Amygdala (tissue), 56 donors: ENCODE measurements at places on chromosomes 12 and 14.

DNA sequence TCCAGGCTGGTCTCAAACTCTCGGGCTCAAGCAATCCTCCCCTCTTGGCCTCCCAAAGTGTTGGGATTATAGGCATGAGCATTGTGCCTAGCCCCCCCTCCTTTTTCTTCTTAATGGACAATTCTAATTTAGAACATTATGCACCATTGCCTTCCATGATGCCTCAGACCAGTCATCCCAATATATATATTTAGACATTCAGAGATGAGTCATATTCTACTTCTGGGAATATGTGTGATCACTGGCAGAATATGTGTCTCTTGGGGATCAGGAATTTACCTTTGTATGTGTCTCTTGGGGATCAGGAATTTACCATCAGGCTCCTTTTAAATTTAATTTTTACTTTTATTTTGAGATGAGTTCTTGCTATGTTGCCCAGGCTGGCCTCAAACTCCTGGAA, 7.5 kb upstream of the CCDC177 start:
- DNase-seq: no peak

- DNase-seq: no peak
Measured at GRCh38 chr14:71472356-71473340, 459.6 kb upstream of the RGS6 start.

- DNase-seq: no peak
Measured at GRCh38 chr12:92359581-92360209, 214.0 kb upstream of the BTG1 start.

GRCh38 chr12:89135976-89136634, 216.2 kb downstream of the DUSP6 start:
- DNase-seq: no peak

- DNase-seq: no peak
Measured at GRCh38 chr12:116385486-116386217, 108.2 kb upstream of the MED13L start.

- DNase-seq: no peak
Measured at GRCh38 chr12:15939111-15939510, 28.0 kb downstream of the DERA start.

DNA sequence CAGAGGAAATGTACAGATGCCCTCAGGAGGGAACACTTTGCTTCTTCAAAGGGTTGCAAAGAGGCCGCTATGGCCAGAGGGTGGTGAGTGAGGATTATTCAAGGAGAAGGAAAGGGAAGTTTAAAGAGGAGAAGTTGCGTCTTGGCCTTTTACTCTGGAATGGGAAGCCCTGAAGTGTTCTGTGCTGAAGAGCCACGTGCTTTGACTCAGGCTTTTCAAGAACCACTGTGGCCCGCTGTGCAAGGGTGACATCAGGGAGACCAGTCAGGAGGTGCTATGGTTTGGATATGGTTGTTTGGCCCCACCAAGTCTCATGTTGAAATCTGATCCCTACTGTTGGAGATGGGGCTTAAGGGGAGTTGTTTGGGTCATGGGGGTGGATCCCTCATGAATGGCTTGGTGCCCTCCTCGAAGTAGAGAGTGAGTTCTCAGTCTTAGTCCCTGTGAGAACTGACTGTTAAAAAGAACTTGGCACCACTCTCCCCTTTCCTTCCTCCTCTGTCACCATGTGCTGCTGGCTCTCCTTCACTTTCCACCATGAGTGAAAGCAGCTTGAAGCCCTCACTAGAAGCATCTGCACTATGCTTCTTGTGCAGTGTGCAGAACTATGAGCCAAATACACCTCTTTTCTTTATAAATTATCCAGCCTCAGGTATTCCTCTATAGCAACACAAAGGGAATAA, 66.1 kb upstream of the DUSP6 start:
- no peak for DNase-seq

GRCh38 chr12:80316222-80316621, 127.8 kb upstream of the PTPRQ start:
- no peak for DNase-seq

- no peak for DNase-seq
Measured at GRCh38 chr14:58077621-58078020, 74.4 kb downstream of the ARMH4 start.

GRCh38 chr12:1922985-1923384, 4.5 kb upstream of the CACNA2D4 start:
- DNase-seq: no peak

DNA sequence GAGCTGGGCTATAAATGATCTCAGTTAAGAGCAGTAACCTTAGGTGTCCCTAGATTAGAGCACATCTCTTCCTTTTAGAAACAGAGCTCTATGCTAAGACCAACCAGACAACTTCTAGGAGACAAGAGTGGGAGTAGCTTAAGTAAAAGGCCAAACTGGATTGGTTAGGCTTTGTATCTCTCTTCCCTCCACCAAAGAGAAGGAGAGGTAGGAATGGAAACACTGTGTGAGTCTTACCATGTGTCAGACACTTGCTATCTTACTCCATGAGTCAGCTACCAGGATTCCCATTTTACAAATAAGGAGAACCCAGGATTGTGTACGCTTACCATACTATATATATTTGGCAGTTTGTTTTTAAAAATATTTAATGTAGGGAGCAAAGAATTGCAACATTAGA, 122.9 kb downstream of the PAX9 start:
- DNase-seq: no peak

- DNase-seq: no peak
Measured at GRCh38 chr14:41295734-41296133, 310.9 kb upstream of the LRFN5 start.

DNA sequence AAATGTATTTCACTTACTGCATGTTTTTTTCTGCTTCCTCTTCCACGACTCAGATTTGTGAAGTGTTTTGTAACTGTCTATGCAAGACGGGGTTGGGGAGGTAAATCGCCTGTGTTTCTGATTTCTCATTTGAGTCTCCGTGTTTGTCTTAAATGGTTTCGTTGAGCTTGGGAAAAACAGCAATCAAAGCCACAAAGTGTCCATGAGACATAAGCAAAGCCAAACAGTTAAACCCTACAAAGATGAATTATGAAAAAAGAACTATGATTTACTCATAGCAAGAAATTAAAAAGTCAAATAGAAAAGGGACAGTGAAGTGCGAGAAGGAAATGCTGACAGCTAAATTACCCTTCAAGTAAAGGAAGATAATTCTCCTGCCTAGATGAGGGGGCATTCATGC, 164.3 kb upstream of the TMPO start:
- DNase-seq: no peak

DNA sequence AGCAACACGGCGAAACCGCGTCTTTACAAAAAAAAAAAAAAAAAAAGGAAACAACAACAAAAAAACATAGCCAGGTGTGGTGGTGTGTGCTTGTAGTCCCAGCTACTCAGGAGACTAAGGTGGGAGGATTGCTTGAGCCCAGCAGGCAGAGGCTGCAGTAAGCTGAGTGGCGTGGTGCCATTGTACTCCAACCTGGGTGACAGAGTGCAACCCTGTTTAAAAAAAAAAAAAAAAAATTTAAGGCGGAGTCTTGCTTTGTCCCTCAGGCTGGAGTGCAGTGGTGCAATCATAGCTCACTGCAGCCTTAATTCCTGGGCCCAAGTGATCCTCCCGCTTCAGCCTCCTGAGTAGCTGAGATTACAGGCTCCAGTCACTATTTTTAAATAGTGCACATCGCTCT, 18.2 kb upstream of the FIGNL2 start:
- no peak for DNase-seq

DNA sequence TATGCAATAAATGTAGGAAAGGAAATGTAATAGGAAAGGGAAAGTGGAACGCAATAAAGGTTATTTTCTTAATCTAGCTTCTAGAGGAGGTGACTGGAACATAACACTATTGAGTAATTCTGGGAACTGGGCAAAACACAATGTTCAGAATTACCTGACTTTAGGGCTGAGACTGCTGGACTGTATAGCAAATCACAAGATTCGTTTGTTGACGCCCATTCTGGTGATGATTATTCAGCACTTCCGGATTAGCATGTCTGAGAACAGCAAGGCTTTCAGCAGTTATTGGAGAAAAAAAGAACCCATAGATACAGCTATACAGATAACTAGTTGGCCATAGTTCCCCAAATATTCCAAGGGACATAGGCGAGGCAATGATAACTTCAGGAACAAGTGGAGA, 2.3 kb upstream of the KLRD1 start:
- DNase-seq: no peak

- DNase-seq: no peak
Measured at GRCh38 chr14:39851202-39851601, 419.0 kb upstream of the FBXO33 start.

- DNase-seq: no peak
Measured at GRCh38 chr12:27996761-27997160, 24.2 kb upstream of the PTHLH start.

DNA sequence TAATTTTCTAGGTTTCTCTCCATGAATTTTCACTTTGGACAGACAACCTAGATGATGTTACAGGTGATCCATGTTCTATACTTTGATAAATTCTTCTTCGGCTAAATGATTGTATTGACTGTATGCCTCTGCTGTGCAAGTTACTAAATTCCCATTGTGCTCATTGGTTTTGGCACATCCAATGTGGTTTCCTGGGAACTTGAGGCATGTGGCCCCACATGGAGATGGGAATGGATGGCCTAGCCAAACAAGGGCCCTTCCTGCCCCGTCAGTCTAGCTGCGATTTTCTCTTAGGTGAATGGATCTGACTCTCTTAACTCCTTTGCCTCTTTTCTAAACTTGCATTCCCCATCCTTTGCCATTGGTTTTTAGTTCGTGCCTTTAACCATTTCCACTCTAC, 186.2 kb downstream of the PELI2 start:
- DNase-seq: no peak

DNA sequence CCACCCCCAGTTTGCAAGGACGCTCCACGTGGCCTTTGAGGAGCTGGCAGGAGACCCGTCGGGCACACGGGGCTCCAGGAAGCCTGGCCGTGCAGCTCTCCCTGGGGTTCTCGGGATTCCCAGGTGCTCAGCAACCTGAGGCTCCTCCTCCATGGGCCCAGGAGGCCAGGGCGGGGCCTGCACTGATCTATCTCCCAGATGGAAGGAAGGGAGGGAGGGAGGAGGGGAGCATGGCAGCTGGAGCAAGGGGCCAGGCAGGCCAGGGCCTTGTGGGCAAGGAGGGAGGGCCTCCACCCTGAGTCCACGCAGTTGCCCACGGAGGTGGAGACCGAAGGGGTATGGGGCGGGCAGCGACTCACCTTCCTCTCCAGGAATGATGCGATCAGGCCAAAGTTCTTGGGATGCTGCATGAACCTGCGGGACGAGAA, 127.3 kb downstream of the RFLNA start:
- no peak for DNase-seq

DNA sequence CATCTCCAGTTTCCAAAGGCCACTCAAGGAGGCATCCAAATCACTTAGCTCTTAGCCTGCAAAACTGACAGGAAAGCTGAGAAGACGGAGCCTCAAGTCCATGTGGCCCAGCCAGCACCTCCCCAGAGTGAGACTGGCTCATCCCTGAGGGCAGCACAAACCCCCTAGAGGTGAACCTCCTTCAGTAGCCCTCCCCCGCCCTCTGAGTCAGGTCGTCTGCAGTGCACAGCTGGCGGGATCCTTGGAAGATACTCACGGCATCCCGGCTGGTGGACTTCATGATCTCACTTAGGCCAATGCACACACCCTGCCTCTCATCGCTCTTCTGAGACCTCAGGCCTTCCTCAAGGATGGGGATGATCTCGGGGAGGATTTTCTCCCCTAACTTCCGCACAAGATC, 24.1 kb upstream of the RAB35 start:
- no peak for DNase-seq
